ENCODE measurements at places on chromosomes 3 and 15.

DNA sequence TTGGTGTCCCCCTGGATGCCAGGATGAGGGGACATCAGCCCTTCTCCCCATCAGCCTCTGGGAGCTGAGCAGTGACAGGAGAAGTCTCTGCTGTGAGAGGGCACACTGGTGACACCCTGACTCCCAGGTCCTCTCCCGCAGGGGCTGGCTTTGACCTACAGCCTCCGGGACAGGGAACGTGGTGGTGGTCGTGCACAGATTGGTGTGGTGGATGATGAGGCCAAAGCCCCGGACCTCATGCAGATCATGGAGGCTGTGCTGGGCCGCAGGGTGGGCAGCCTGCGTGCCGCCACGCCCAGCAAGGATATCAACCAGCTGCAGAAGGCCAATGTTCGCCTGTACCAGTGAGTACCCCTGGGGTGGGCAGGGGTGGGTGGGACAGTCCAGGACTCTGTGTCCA, 6.8 kb downstream of the VILL start:
- no peak for DNase-seq

DNA sequence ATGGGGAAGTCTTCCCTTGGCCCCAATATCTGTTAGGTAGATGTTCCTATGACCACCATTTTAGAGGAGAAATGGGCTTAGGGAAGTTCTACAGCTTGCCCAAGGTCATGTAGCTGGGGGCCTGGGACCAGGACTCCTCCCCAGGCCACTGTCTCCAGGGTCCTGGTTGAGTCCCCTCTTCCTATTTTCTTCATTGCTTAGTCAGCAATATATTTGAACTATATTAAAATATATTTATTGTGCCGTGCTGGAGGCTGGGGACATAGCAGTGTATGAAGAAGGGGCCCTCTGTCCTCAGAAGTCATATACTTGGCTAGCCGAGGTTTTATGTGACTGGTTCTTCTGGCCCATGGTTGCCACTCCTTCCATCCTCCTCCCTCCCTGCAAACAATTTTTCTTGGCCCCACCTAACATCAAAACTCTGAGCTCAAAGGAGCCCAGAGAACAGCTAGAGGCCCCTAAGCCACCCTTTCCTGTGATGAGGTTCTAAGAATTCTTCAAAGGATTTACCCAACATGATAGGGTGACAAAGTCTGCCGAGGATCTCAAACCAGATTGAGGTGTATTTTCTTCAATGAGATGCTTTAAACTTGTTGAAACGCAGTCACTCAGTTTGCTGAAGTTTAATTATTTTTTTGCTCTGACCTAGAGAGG, 121.2 kb upstream of the RASGRP1 start:
- no peak for DNase-seq

- DNase-seq = peak; percentile 67
These were observed at the start of gene BCL2A1 for GRCh38 chr15:79970624-79971434. TSS of gene BCL2A1 (minus strand) at chr15:79971196. CDS start at chr15:79971119, 77 bp downstream.

DNA sequence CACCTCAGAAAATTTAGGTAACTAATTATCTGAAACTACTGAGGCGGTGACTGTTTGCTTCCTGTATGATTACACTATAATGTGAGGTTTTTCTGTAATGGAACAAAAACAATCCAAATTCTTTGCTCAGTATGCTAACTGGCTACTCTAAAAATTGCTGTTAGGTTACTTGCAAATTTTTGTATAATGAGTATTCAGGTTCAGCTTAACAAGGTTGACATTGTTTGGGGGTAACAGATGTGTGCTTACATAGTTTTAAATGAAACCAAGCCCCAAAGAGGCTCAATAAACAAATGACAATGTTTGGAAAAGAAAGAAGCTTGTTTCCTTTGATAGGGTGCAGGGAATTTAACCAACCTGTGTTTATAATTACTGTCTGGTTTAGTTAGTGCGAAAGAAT, 414.5 kb upstream of the MDFIC2 start:
- DNase-seq = no peak

- no peak for DNase-seq
These were observed 26.2 kb upstream of the LRTM1 start for GRCh38 chr3:54954022-54954421.

- peak; percentile 48 for DNase-seq
These were observed 25.2 kb downstream of the OXNAD1 start for GRCh38 chr3:16290007-16290826.

DNA sequence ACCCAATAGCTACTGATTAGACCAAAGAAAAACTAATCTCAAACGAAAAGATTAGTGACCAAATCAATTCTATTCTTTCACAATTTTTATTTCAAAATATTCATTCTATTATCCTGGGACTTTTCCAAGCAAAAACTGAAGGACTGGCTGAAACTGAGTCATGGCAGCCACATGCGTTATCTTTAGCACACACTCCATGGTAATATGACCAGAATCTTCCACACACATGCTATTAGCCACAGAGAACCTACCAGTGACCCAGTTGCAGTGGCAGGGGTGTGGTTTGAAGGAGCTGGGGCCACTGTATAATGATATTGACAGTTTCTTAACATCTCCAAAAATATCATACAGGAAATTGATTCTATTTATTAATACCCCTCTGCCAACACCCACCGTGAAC, 154.8 kb upstream of the ABI3BP start:
- no peak for DNase-seq

DNA sequence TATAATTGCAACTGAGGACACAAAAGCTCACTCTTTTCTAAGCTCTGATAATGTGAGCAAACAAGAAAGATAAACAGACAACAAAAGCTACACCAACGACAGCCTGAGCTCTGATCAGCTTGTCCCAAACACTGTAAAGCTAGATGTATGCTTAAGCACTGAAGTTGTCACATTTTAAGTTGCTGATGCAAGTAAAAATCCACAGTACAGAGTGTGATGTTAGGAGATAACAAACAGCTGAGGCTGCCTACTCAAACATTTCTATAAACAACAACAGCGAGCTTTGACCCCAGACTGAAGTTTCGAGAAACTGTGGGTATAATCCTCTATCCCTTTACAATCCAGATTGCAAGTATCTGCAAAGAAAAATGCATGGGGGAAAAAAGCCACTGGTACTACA, 10.7 kb downstream of the MTHFS start:
- DNase-seq = no peak

- DNase-seq = no peak
These were observed 15.8 kb downstream of the PLA2G4B start for GRCh38 chr15:41854443-41854842.

- no peak for DNase-seq
These were observed 70.8 kb upstream of the MBNL1 start for GRCh38 chr3:152197937-152198336.

- DNase-seq = peak; percentile 41
These were observed 50.2 kb downstream of the CRYBG3 start for GRCh38 chr3:97871801-97872524.

DNA sequence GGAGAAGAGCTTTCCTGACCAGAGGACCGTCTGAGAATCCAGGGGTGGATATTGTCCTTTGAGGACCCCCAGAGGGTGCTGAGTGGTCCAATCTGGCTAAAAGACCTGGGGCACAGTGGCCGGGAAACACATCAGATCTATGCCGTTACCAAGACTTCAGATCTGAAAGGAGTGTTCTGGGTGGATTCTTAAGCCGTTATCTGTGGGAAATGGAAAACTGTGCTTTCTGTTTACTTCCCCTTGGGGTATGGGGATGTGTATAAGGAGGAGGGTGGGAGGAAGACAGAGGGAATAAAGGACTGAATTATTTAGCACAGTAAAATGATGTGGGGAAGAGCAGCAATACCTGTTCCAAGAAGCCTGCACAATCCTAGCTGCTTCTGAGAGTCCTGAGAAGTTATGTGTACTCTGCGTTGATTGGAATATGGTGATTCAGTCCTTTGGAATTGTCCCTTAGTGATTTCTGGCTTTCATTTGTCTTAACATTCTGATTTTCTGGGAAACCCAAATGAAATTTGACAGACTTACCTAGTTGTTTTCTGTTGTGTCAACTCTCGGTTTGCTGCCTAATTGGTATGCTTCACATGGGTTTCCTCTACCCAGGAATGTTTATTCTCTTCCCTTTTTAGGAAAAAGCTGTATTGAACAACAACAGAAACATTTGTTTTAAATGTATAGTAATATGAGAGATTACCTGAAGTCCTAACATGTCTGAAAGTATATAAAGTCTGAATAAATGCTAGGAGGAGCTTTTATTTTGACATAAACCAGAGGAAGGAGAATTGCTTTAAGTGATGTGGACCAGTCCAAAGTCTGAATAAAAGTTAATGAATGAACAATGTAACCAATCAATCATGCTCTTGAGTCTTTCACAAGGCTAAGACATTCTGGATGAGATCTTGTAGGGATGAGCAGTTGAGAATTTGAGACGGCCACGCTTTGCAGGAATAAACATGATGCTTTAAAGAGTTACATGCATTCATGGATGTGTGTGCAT, 427.1 kb upstream of the C2CD4B start:
- DNase-seq = no peak

DNA sequence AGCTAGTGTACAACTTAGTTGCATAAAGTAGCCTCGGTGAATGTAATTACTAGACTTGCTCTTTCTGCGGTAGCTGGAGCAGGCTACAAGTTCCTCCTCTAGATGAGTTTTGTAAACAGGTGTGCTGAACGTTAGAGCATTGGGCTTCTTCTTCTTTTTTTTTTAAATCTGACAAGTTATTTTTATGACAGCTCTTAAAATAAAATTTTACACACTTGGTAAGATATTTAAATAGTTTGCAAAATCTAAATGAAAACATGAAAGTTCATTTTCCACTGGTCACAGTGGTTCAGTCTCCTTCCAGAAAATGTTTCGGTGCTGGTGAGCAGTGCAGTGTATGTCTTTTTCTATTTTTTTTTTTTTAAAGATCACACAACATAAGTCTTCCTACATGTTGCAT, 3.0 kb downstream of the CCR9 start:
- no peak for DNase-seq

GRCh38 chr3:1404270-1404962, 311.6 kb downstream of the CNTN6 start:
- no peak for DNase-seq

- no peak for DNase-seq
These were observed 23.1 kb downstream of the FGD5 start for GRCh38 chr3:14841836-14842235.

- no peak for DNase-seq
These were observed 602.4 kb upstream of the MDFIC2 start for GRCh38 chr3:70914862-70915261.

- DNase-seq = no peak
These were observed 168.1 kb upstream of the STAC start for GRCh38 chr3:36212251-36212650.

DNA sequence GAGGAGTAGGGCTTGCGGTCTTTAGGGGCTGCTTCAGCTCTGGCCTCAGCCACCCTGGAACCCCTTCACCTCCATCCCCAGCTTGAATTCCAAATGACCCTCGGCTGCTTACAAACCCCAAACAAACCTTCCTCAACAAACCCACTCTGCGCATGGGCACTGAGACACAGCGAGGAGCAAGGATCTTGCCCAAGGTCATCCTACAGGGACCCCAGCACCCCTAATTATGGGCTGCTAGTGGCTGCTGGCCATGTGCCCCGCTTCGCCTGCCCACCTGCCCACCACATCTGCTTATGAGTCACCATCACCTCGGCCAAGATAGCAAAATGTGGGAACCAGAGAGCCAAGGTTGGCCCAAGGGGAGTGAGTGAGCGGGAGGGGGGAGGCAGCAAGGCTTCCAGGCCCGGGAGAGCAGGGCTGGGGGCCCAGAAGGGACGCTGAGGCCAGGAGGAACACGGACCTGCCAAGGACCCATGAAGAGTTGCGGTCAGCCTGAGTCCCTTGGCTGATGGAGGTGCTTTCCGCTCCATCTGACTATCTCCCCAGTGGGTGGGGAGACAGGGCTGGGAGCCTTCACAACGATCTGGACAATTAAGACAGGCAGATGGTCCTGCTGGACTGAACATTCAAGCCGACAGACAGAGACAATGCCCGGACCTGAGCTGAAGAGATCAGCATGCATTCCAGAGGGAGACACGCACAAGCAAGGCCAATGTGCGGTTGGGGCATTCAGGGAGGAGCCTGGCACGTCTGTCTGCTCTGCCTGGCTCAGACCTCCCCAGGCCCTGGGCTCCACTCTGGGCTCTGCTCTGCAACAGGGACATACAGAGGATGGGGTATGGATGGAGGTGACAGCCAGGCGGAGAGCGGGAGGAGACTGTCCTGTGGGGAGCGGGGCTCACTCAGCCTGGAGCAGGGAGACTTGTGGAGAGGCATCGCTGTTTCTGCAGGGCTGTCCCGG, 10.8 kb upstream of the GRIP2 start:
- DNase-seq = no peak

GRCh38 chr3:31185062-31185357, 290.5 kb upstream of the GADL1 start:
- DNase-seq = no peak

- no peak for DNase-seq
These were observed 12.0 kb upstream of the NUP210 start for GRCh38 chr3:13432093-13432492.

- no peak for DNase-seq
These were observed 22.2 kb downstream of the NXPE3 start for GRCh38 chr3:101801174-101801573.

DNA sequence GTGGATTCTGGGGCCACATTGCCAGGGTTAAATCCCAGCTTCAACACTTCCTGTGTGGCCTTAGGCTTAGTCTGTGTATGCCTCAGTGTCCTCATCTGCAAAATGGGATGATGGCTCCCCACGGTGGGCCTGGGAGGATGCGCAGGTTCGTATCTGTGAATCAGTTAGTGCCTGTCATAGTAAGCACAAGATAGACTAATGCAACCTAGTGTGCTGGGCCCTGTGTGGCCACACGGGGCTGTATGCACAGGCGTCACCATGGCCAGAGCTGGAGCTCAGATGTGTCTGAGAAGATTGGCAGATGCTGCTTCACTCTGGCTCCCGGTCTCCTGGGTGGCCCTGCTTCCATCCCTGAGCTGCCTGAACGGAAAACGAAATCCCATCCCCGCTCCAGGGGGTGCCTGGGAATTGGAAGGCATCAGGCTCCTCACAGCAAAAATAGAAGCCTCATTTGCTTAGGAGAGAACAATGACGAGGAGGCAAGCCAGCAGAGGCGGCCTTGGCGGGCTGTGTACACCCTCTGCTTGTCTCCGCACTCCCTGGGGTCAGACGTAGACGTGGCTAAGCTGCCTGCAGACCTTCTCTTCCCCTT, 103.6 kb downstream of the APBA2 start:
- DNase-seq = no peak

DNA sequence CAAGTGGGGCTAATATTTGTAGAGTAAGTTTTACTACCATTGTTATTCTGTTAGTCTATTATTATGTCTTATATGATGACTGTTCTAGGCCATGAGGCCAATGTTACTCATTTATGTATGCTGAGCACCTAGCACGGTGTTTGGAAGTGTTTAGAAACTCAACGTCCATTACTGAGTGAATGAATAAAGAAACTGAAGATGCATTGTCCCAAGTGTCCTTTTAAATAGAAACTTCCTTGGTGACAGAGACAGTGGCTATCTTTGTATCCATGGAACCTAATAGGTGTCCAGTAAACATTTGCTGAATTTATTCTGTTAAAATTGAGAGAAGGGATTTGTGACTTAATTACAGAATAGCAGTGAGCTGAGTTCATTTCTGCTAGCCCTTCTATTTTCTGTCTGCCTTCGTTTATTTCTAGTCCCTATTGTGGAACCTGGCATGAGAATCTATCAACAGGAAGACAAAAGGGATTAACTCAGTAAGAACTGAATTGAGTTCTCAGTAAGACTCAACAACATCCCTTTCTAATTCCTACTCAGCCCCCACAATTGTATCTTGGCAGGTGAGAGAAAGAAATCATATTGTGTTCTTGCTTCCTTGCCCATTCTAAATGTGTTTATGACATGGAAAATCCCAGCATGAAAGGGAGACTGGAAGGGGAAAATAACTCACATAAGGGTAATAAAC, 246.6 kb upstream of the LRRC3B start:
- no peak for DNase-seq

- no peak for DNase-seq
These were observed 791 bp downstream of the GYG1 start for GRCh38 chr3:148992027-148992634.

GRCh38 chr3:172359231-172359630, 89.0 kb downstream of the GHSR start:
- DNase-seq = no peak
